ENCODE measurements at places on chromosomes 3 and 15.

DNA sequence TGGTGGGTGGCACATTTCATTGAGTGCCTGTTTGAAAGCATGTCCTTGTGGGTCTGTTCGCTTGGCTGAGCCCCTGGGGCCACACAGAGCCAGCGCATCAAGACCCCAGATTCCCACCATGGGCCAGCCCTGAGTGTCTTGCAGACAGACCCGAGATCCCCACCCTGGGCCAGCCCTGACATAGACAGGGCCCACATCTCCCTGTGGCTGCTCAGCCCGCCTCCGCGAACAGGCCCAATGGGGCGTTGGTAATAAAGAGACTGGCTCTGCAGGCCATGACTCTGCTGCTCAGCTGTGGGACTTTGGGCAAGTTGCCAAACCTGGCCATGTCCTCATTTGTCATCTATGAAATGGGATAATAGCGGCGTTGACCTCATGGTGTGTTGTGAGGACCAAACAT, 22.6 kb downstream of the FAH start:
- DNase-seq, result no peak

- DNase-seq, result no peak
Observed at GRCh38 chr15:65690778-65691177, 69.0 kb downstream of the SLC24A1 start.

- DNase-seq, result no peak
Observed at GRCh38 chr3:37725842-37726241, 135.8 kb upstream of the CTDSPL start.

- DNase-seq, result no peak
Observed at GRCh38 chr15:81337713-81338157, 13.8 kb upstream of the STARD5 start.

DNA sequence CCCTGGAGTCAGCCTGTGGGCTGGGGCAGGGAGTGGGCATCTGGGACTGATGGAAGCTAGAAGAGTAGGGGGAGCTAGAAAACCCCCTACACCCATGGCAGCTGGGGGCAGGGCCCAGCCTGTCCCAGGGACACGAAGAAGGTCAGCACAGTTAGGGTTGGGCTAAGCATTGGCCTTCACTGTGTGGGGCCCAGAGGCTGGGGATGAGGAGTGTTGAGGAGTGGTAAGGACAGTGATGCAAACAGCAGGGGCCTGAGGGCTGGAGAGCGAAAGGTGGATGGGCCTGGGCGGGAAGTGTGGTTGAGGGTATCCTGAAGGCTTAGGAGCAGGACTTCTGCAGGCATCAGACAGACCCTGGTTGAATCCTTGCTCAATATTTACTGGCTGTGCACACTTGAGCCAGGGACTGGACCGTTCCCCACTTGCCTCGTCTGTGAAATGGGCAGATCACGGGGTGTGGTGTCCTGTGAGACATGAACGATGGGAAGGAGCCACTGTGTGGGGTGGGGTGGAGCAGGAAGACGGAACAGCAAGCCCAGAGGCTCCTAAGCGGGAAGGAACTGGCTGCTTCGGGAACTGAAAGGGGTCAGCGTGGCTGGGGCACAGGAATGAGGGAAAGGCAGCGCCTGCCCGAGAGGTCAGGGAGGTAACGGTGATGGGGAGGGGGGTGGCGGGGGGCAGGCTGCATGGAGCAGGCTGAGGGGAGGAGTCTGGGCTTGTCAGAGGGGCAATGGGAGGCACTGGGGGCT, 7.3 kb downstream of the PRKCD start:
- no peak for DNase-seq

GRCh38 chr3:197500812-197501211, 55.0 kb downstream of the BDH1 start:
- DNase-seq, result no peak

GRCh38 chr3:66302288-66302687, 81.5 kb downstream of the SLC25A26 start:
- no peak for DNase-seq

- no peak for DNase-seq
Observed at GRCh38 chr3:123719862-123720453, 135.1 kb upstream of the HACD2 start.

GRCh38 chr3:11566916-11567315, 76.8 kb downstream of the VGLL4 start:
- DNase-seq, result no peak

GRCh38 chr3:27880969-27881892, 159.1 kb upstream of the EOMES start:
- peak; percentile 28 for DNase-seq

DNA sequence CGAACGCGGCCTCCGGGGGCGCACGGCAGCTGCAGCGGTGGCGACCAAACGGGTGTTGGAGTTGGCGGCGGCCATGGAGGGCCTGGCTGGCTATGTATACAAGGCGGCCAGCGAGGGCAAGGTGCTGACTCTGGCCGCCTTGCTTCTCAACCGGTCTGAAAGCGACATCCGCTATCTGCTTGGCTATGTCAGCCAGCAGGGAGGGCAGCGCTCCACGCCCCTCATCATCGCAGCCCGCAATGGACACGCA, 725 bp downstream of the FEM1B start:
- DNase-seq, result no peak

DNA sequence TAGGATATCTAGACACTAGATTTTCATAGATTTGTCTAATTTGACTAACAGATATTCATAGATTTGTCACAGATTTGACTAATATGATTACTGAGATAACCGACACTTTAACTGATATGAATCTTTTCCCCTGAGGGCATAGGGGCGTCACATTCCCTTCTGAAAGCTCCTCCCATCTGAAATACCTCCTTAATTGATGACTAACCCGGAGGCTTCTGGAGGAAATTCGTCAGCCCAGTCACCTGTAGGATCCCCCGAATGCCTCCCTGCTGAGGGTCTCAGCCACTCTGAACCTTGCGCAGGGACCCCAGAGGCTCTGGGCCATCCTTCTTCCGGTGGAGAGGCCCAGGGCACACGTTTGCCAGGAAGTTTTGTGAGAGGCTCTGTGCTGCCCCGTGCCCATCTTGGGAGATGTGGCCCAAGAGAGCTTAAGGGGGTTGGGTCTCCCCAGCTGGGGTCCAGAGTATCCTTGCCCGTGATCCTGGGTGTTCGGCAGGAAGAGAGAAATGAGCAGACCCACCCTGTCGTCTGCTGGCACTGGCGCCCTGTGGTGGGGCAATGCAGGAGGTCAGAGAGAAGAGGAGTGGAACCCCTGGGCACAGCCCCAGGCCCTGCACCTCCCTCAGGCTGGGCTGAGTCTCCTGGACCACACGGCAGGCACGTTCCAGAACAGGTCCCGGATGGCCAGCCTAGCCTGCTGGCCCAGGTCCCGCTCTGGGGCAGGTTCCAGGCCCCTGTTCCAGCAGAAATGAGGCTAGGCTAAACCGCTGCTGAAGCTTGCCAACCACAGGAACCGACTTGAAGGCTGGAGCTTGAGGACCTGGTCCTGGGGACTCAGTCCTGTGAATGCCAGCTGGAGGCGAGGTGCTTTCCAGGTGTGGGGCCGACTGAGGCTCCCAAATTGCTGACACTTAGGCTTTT, 1.7 kb downstream of the PLA2G4D start:
- no peak for DNase-seq

- no peak for DNase-seq
Observed at GRCh38 chr3:163773136-163773535, 1305.2 kb downstream of the SI start.

- DNase-seq, result no peak
Observed at GRCh38 chr3:69646287-69647067, 92.8 kb upstream of the MITF start.

- no peak for DNase-seq
Observed at GRCh38 chr15:35750051-35750450, 204.1 kb upstream of the DPH6 start.

GRCh38 chr3:132290833-132291232, 26.4 kb upstream of the ACP3 start:
- DNase-seq, result no peak

DNA sequence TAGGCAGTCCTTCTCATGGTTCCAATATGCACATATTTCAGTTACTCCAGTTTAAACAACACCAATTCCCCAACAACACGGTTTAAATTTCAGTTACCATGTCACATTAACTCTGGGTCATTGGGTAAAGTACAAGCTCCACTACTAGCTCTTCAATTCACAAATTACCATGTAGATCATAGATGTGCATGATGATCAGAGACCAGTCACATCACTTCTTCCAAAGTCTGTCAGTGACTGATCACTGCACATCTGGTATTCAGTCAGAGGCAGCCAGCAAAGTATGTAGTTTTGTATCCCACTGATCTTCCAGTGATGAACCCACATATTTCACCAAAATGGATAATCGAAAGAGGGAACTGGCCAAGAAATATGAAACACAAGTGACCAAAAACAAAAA, 978.4 kb upstream of the CFAP20DC start:
- DNase-seq, result no peak

GRCh38 chr3:13642597-13642996, 93.7 kb downstream of the FBLN2 start:
- no peak for DNase-seq

- DNase-seq, result no peak
Observed at GRCh38 chr3:100400419-100400779, 490 bp downstream of the TOMM70 start.

- DNase-seq, result no peak
Observed at GRCh38 chr3:117305681-117306080, 596.1 kb downstream of the TUSC7 start.

- DNase-seq, result no peak
Observed at GRCh38 chr3:102038477-102039142, 189.3 kb downstream of the NFKBIZ start.

DNA sequence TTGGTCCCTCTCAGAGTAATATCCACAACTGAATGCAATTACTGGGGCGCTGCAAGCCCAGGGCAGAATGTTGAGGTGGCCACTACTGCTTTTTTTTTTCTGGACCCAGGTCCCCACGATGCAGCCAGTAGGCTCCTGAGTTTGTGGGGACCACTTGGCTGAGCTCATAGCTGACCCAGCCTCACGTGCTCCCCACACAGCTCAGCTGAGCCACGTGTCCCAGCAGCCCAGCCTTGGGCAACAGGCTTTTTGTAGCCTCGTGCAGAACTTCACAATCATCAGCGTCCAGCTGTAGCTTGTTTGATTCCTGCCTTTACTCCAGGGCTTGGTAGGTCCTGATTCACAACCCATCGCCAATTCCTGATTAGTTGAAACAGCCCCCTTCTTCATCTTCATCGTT, 117.3 kb downstream of the ETFA start:
- DNase-seq, result no peak

DNA sequence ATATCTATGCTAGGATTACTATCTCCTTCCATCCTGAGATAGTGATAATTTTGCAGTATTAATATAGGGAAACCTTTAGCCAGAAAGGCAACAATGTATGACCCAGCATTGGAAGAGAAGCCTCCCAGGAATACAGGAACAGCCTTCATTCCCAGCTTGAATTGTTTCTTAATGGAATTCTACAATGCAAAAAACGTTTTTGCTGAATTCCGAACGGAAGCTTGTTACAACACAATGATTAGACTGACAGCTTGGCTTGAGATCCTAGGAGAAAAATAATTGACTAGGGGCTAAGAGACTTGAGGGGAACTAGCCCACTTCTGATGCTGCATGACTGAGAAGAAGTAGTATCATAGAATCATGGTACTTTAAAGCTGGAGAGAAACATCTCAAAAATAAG, 140.2 kb downstream of the RSL24D1 start:
- no peak for DNase-seq

DNA sequence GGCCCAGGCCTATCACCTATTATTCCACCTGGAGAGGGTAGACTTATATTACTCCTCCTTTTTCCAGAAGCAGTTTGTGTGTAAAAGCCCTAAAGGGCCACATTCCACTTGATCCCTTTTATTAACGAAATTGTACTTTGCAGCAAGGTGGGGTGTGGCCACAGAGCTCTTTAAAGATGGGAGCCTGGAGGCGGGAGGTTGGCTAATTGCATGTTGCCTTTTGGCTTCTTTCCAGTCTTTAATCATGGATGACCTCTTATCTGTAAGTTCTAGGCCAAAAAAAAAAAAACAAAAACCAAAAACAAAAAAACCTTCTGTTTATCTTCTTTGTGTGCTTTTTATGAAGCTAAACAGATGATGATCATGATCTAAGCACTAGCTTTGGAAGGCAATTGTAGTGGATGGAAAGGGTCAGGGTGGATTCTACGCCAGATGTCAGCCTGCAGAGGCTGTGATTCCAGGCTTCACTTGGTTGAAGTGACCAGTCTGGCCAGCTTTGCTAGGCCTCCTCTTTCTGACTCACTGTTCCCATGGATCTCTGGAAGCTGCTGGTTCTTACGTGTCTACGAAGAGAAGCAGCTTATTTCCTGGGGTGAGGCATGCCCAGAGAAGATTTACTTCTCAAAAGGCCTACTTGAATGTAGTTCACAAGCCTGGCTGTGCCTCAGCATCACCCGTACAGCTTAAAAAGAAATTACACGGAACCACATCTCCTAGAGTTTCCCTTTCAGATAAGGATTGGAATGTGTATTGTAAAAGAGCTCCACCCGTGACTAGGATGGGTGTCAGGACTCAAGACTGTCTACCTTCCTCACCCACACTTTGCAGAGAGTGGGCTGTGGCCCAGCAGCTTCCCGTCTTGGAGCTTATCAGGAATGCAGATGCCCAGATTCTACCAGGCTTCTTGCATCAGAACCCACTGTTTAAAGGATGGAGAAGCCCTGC, 330.9 kb upstream of the C2CD4B start:
- no peak for DNase-seq

DNA sequence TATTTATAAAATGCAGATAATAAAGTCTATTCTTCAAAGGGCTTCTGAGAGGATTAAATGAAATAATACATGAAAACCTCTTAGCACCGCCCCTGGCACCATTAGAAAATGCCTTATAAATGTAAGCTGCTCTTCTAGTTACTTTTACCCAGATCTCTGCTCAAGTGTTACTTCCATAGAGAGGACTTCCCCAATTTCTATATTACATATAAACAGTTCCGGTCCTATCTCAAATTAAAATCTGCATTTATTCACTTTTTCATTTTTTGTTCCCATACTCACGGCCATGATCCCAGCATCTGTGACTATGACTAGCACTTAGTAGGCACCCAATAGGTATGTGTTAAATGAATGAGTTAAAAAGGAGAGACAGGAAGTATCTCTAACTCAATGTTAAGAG, 890.9 kb upstream of the CFAP20DC start:
- no peak for DNase-seq

GRCh38 chr3:156460206-156460611, 94.7 kb downstream of the SSR3 start:
- no peak for DNase-seq

Measured in stimulated activated CD8-positive, alpha-beta memory T cell treated with anti-CD3 and anti-CD28 coated beads, Interleukin-7, amount 100 ng/mL, for 1 hour (primary cell).